D721Med (cell line): ENCODE measurements at places on chromosomes 6 and 20.
A peak's percentile ranks its signal among the peaks of the same experiment; 100 is the strongest.

- no peak for DNase-seq
Measured at GRCh38 chr6:13635948-13636658, 21.0 kb downstream of the NOL7 start.

DNA sequence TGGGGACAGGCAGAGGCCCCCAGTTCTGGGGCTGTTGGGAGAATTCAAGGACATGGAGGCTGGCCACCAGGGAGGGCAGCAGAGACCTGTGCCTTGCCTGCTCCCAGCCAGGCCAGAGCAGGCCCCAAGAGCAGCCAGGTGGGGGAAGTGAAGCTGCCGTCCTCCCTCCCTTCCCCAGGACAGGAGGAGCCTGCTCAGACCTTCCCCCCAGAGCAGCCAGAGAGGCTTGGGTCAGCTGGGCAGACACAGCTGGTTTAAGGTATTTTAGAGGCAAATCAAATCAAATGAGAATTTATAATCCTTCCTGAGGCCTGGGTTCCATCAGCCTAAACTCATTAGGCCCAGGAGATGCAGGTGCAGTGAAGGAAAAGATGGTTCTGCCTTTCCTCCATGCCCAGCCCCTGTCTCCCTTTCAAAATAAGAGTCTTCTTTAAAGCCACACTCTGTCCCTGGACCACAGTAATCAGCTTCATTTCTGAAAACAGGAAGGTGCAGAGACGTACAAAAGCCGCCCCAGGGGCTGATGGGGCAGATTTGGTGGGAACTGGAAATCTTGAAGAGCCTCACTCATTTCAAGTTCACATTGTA, 21.7 kb downstream of the BMP7 start:
- DNase-seq, result no peak

DNA sequence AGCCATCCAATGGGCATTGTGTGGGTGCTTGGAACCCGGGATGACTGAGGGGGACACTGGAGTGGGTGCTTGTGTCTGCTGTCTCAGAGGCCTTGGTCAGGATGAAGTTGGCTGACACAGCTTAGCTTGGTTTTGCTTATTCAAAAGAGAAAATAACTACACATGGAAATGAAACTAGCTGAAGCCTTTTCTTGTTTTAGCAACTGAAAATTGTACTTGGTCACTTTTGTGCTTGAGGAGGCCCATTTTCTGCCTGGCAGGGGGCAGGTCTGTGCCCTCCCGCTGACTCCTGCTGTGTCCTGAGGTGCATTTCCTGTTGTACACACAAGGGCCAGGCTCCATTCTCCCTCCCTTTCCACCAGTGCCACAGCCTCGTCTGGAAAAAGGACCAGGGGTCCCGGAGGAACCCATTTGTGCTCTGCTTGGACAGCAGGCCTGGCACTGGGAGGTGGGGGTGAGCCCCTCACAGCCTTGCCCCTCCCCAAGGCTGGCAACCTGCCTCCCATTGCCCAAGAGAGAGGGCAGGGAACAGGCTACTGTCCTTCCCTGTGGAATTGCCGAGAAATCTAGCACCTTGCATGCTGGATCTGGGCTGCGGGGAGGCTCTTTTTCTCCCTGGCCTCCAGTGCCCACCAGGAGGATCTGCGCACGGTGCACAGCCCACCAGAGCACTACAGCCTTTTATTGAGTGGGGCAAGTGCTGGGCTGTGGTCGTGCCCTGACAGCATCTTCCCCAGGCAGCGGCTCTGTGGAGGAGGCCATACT, 49.4 kb downstream of the PYGB start:
- DNase-seq, result no peak

- no peak for DNase-seq
Measured at GRCh38 chr6:43013097-43013842, 476 bp downstream of the MEA1 start.

GRCh38 chr20:16517946-16518783, 55.1 kb downstream of the KIF16B start:
- peak; percentile 25 for DNase-seq

DNA sequence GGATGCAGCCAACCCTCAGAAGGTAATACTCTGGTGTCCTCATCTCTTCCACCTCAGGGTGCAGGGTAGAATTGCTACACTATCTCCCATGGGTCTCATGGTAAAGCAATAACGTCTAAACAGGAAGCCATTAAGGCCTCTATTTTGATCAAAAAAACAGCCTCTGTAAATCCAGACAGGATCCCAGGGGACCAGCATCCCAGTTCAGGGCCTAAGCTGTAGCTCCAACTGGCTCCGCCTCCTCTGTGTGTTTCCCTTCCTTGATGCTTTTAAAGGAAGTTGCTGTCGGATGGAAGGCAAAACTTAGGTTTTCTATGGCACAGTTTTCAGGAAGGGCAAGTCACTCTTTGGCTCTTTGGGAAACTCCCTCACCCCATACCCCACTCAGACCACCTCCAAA, 222.0 kb downstream of the MAFB start:
- no peak for DNase-seq

- no peak for DNase-seq
Measured at GRCh38 chr20:24805456-24806238, 143.4 kb upstream of the CST7 start.

DNA sequence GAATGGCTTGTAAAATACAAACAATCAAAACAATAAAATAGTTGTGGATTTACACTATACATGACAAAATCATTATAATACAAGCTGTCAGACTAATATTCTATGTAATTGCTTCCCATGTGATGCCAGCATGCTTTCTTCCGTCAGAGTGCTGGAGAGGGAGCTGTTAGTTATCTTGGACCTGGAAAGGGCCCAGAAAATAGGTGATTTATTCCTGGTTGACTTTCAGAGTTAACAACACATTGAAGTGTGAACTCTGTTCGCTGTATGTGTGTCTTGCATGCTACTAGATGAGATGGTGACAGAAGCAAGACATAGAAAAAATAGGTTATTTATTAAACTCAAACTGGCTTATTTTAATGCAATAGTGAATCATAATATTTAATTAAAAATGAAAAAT, 70.2 kb downstream of the CDYL start:
- no peak for DNase-seq

DNA sequence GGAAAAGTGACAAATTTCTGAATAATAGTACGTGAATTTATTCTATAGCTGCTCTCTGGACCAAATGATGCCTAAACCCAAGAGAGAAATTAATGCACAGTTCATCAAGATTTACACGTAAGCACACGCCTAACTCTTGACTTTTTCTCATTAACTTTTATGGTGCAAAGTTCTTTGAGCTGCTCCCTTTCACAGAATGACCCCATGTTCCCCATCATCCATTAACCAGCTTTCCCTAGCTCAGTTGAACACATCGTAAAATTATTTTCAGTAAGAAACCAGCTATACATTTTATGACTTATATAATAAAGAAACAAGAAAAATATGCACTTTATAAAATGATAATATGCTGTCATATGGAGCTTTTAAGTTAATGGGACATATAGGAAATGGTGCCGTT, 54.3 kb downstream of the ID4 start:
- DNase-seq, result no peak

GRCh38 chr6:134034478-134034877, 17.9 kb downstream of the SLC2A12 start:
- DNase-seq, result no peak

GRCh38 chr6:1131285-1132079, 180.4 kb upstream of the FOXQ1 start:
- no peak for DNase-seq

DNA sequence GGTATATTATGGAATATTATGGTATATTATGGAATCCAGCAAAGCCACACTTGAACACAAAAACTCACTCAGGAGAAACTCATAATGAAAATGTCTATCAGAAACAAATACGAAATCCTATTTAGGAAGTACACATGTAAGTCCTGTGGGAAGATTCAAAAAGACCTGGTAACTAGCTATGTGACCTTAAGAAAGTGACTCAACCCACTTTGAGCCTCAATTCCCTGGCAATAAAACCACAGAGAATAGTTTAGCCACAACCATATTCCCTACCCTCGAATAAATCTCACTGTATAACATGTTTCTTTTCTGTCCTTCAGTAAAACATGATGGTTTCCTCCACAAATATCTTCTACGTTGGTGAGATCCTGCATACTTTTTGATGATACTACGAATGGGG, 56.4 kb downstream of the ZMYND8 start:
- no peak for DNase-seq

DNA sequence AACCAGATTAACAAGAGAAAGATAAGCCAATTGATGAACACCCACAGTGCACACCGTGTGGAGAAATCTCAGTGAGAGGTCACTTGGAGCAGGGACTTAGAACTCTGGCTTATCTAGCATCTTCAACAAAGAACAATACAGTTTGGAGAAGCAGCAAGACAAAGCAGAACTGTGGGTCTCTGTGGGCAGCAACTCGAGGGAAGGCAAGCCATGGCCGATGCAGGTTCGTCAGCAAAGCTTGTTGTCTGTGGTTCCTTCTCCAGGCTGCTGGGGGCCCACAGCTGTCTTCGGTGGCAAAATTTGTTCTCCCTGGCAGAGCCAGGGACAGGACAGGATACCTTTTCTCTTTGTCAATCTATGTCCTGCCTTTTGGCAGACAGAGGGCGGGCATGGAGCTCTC, 22.1 kb downstream of the RPP40 start:
- no peak for DNase-seq

- DNase-seq, result no peak
Measured at GRCh38 chr6:14017626-14018475, 93.1 kb downstream of the RNF182 start.

DNA sequence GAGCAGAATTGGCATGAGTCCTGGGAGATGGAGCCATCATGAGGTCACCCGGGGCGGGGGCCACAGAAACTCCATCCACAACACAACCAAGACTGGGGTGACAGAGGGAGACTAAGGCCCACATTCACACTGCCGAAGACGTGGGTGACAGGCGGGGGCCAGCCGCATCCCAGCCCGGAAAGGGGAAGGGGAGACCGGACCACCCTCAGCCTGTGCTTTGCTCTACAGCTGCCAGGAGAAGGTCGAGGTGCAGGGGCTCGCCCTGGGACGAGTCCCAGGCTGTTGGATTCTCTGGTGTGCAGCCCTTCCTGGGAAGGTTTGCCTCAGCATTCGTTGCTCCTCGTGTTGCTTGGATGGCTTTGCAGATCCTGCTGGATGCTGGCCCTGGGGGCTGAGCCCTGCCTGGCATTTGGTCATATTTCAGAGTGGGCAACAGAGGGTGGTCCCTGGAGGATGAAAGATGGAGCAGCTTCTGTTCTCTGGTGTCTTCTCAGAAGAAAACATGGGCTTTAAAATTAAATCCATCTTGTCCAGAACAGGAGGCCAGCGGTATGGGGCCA, 328.9 kb downstream of the TAF4 start:
- no peak for DNase-seq
